ENCODE measurements at places on chromosomes 5 and 9. TPM values are rescaled to one million over a fixed set of nuclear protein-coding genes. Genes with fewer than 3 reads are reported as not detected.

DNA sequence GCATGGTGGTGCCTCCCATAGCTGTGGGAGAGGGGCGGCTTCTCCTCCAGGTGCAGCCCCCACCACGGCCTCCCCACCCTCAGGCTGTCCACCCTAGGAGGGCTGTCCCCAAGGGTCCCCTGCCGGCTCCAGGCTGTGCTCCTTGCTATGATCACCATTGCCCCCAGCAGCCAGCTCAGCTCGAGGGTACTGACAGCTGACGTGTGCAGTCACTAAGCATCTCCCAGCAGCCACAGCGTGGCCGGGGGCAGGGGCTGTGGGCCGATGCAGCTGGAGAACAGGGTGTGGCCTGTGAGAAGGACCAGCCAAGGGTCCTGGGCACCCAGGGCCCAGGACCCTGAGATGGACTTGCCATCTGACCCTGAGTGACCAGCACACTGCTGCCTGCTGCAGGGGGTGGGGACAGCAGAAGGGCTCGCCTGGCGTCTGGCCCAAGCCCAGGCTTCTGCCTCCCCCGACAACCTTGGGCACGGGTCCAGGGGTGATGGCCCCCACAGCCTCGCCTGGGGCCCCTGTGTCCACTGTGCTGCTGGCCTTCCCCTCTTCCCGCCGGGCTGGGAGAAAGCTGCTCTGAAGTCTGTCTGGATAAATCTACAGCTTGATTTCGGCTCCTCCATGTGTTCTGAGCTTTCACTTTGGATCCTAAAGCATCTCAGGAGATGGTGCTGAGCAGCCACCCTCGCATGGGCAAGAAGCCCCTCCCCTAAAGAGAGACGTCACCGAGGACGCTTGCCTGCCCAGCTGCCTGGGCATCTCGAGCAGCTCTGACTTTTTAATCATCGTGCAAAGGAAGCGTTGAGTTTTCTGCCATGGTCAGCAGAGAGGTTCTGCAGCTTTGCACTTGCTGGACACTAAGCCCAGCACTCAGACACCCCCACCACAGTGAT lies 5.5 kb downstream of the KCNT1 start:
- DNase-seq = no peak

DNA sequence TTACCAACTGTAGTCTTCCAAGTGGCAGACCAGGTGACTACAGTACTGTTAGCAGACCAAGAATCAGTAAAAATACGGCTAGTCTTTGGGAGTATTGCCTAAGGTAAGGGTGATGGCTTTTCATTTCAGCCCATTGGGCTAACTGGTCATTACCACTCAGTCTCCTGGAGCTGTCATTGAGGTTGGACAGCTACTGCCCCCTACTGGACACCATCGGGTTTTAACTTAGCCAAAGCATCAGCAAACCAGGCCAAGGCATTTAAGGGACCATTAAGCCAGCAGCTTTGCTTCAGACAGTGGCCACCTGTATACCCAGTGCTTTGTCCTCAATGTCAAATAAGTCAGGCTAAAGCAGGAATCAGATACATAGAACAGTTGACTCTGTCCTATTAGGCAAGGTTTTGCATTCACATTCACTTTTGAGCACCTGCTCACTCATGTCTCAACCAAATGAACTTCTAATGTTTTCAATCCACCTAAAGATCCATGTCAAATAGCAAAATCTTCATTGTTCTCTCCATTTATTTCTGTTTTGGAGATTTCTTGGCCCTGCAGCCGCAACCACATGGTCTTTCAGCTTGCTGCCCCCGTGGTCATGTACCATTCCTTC lies 117.2 kb downstream of the INVS start:
- DNase-seq = peak; percentile 64

The PCDHA9 gene
- not detected for polyA plus RNA-seq

DNA sequence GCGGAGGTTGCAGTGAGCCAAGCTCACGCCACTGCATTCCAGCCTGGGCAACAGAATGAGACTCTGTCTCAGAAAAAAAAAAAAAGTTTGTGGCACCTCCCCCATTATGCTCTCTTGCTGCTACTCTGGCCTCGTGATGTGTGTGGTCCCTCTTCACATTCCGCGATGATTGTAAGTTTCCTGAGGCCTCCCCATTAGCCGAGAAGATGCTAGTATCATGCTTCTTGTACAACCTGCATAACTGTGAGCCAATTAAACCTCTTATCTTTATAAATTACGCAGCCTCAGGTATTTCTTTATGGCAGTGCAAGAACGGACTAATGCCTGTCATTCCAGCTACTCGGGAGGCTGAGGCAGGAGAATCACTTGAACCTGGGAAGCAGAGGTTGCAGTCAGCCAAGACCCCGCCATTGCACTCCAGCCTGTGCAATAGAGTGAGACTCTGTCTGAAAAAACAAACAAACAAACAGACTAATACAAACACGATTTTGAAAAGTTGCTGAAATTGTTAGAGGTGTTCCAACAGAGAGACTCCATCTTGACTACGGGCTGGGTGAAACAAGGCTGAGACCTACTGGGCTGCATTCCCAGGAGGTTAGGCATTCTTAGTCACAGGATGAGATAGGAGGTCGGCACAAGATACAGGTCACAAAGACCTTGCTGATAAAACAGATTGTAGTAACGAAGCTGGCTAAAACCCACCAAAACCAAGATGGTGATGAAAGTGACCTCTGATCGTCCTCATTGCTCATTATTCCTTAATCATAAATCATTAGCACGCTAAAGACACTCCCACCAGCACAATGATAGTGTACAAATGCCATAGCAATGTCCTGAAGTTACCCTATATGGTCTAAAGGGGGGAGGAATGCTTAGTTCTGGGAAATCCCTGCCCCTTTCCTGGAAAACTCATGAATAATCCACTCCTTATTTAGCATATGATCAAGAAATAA lies 8.3 kb upstream of the AFF4 start:
- no peak for DNase-seq

The BTNL3 gene
- polyA plus RNA-seq = not detected

DNA sequence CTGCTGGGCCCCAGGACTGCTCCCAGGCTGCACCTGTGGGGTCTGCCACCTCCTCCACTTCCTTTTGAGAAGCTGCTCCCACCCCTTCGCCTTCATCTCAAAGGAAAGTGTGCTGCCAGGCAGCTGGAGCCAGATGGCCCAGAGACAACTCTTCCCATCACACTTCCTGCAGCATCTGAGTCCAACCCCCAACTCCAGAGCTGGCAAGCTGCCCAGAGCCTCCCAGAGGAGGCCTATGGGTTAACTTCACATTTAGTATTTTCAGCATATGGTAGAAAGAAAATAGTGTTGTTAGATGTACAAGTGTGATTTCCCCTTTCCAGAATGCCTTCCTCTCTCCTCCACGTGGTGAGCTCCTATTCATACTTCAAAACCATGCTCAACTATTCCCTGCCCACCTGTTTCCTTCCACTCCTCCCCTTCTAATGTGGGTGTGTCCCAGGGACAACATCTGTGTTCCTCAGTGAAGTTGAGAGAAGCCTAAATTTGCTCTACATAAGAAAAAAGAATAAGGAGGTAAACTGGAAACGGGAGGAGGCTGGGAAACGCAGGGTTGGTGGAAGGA lies 38.6 kb upstream of the KCNMB1 start:
- no peak for DNase-seq

DNA sequence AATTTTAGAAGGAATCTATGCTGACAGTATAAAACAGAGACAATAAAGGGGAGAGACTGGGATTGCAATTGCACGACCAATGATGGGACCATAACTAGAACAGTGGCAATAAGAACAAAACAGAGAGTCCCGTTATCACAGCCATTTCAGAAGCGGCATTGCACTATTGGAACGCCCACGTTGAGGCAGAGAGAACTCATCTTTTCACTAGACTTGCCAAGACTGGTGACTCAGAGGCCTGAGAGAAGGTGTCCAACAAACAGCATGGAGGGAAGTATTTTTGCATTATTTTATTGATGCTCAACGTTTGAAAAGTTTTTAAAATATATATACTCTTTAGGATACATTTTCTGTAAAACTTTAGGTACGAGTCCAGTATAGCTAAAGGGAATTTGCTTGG lies 737.7 kb downstream of the TLE1 start:
- DNase-seq = no peak

The IL33 gene
- 0.72 TPM for polyA plus RNA-seq

Measured in A549 (cell line).